B cell (primary cell): ENCODE measurements at places on chromosomes 11 and 22. TPM values are rescaled to one million over a fixed set of nuclear protein-coding genes. Genes with fewer than 3 reads are reported as not detected.

DNA sequence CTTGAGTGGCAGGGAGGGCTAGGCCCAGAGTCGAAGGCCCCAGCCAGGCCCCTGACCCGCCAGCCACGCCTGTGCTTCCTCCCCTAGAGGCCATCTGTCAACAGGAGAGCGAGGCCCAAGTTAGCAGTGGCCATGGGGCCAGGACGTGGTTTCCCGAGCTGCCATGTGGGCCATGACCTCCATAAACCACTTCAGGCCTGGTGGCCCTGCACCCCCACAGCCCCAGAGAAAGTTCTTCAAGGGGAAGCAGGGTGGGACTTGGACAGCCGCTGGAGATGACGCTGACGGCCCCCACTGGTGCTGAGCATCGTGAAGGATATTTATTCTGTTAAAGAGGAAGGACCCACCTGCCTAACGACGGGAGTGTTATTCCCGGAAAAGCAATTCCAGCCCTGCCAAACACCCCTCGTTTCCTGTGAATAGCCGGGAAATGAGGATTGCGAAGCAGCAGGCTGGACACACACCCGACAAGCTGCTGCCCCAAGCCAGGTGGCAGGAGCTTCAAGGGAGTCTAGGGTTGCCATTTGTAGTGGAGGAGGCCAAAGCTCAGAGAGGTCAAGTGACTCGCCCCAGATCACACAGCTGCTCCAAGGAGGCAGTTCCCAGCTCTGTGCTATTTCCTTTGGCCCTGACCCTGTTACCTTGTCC, 12.8 kb downstream of the PRR5 start:
- DNase-seq: no peak

DNA sequence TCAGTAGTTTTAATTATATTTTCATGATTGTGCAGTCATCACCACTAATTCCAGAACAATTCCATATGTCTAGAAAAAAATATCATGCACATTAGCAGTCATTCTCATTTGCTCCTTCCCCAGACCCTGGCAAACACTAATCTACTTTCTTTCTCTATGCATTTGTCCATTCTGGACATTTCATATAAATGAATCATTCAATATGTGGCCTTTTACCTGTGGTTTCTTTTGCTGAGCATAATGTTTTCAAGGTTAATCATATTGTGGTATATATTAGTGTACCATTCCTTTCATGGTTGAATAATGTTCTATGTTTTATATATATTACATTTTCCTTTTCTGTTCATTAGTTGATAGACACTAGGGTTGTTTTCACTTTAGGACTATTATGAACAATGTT, 811.1 kb upstream of the RAG2 start:
- no peak for DNase-seq

DNA sequence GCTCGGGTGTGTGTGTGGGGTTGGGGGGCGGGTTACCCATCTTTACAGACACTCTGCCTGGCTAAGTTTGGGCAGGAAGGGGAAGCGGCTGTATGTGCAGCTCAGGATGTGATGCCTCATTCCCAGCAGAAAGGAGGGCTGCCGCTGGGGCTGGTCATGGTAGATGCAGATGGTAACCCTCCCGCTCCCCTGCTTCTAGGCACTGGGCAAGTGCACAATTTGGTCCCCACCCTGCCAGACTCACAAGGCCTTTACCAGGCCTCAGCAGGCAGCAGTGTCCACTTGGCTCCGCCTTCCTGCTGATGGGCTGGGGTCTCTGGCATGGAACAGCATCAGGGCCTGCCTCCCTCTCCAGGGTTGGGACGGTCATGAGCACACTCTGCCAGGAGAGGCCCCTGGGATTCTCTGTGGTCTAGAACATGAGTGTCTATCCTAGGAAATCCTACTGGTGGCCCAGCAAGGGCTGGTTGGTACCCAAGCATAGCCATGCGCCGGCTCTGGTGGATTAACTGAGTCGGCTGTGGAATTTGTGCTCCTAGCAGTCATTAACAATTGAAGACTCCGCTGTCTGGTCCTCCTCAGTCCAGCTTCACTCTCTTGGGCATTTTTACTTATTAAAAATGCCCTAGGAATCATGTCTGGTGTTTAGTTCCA, 4.2 kb downstream of the LMO1 start:
- DNase-seq: no peak

- DNase-seq: no peak
Observed at GRCh38 chr11:9362393-9362863, 22.0 kb upstream of the IPO7 start.

DNA sequence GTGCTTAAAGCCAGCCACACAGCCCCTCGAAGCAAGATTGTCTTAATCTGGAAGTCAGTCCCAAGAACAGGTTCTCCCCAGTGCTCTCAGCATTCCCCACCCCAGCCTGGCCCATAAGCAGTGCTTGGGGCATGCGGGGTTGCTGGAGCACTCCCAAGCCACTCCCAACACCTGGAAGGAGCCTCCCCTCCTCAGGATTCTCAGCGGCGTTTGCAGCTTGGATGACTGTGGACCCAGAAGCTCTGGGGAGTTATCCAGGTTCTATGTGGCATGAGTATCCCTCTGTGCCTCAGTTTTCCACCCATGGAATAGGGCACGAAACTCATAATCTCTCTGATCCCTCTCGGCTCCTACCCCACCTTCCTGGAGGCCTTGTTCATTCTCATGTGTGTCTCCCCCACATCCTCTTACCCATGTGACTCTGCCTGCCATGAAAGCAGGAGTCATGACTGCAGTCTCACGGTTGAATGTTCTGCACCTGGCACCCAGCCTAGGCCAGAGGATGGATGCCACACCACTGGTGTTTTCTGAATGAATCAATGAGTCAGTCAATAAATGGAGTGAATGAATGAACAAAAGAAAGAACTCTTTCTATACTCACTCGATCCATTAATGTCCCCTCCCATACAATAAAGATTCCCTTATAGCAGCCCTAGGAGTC, 33.4 kb upstream of the WNT7B start:
- no peak for DNase-seq

DNA sequence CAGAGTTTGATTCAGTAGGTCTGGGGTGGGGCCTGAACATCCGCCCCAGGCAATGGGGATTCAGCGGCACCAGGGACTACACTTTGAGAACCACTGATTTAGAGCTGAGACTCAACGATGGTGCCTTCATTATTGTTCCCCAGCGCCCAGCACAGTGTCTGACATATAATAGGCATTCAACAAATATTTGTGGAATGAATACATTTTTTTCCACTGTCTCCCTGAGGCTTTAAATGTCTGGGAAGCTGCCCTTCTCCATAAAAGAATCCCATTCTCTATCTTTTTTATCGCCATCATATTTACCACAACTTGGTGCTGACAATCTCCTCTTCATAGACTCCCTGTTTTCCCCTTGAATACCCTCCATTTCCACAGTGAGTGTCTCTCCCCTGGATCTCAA, 23.6 kb upstream of the LMO2 start:
- no peak for DNase-seq

DNA sequence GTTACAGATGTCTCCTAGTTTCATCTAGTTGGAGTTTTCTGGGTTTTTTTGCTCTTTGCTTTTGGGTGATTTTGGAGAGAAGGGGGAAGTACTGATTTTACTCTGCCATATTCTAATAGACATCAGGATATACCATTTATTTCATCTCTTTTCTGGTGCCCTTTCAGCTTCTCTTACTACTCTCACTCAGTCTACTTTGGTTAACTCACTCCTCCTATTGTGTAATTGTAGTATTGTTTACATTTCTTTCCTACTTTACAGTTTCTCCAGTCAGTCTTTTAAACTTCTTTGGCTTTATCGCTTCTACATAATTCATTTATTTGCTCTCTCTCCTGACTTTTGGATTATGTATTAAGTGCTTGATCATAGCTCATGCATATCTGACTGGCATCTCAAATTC, 6.5 kb downstream of the ANKRD42 start:
- DNase-seq: no peak

DNA sequence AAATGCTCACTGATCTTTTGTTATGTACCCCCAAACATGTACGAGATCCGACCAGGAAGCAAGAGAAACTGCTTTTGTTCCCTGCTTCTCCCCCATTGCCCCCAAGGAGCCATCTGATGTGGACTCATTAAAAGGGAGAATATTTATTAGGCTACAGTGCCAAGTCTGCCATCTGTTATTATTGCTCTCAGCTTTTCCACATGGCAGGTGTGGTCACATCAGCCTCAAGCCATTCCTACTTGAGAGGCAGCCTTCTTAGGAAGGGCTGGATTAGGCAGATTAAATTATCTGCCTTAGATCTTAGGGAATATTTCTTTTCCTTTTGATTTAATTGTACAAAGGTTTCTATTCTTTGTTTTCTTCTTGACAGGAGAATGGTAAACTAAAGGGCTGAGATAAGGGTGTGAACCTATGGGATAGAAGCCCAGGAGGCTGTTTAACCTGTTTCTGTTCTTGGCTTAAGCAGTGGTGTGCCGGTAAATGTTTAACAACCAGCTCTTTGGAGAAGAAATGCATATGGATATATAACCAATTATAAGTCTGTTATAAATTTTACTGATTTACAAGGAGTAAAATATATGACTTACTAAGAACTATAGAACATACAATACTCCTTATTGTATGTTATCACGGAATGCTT, 88.8 kb downstream of the PDHX start:
- no peak for DNase-seq

EIF3D gene
- 257 and 274 TPM in 2 replicates for total RNA-seq

DNA sequence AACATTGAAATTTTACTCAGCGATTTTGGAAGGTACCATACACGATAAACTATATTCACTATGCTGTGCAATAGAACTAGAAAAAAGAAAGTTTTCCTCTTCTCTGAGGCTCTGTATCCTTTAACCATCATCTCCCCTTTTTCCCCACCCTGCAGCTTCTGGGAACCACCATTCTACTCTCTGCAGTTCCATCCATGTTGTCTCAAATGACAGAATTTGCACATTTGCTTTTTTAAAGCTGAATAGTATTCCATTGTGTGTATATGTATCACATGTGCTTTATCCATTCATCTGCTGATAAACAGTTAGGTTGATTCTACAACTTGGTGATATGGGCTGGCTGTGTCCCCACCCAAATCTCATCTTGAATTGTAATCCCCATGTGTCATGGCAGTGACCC, 21.2 kb downstream of the TMEM123 start:
- no peak for DNase-seq

SLC17A6 gene
- total RNA-seq: not detected in 2 replicates

ATG2A gene
- total RNA-seq: 38.6 and 43.4 TPM in 2 replicates

GRCh38 chr11:94183886-94184264, 55.2 kb downstream of the PANX1 start:
- DNase-seq: peak; percentile 45

GRCh38 chr22:43246188-43246587, 59.3 kb upstream of the TTLL12 start:
- DNase-seq: no peak

DNA sequence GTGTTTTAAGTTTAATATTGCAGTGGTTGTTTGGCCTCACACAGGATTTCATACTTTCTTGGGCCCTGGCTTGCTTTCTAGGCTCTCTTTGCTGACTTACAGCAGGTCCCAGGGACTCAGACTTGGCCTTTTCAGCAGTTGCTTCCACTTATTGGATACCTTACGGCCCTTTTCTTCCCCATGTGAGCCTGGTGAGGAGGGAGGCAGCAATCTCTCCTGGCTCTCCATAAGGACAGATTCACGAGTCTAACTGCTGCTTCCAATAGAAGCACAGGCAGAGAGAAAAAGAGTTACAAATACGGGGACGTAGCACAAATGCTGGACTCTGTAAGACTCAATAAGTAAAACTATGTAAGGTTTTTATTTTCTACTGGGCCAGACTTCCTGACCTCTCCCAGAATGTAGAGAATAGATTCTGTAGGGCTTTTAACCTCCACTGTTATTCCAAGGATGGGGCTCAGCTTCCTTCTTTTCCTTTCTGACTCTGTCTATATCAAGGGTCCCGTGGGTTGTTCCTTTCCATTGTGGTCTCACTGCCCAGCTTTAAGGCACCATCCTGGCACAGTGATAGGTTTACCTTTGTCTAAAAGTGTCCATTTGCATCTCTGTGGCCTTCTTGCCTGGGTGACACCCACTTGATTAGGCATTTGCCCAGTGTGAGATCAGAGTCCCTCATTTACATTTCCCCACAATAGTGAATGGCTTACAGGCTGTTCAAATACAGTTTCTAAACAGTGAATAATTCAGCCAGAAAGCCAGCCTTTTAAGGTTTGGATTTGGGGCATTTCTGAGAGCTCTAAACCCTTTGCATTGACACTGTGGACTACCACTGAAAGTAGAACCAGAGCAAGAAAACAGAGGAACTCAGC, 92.8 kb downstream of the RASSF10 start:
- no peak for DNase-seq

DNA sequence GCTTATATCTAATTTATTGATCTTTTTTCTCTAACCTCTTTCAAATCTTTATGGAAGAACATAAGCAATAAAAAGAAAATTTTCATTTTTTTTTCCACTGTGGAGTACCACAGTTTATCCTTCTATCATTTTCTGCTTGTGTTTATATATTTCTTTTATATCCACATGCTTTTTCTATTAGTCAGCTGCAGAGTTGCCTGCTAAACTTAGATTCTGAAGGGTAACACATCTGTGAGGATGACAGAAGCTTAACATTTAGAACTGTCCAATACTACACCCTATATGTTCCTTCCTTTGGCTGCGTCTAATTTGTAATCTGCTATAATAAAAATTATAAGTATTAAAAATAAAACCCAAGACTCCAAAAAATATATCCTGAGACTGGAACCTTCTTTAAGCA, 20.8 kb downstream of the CCDC90B start:
- DNase-seq: no peak

- DNase-seq: no peak
Observed at GRCh38 chr11:107453594-107454286, 3.9 kb downstream of the CWF19L2 start.
